WTC11 (cell line): ENCODE measurements at places on chromosomes 16 and 17. TPM values are rescaled to one million over a fixed set of nuclear protein-coding genes. Genes with fewer than 3 reads are reported as not detected.

The BRCA1 gene
- 37.8 to 38.4 TPM (median 38.1 TPM) in 3 replicates for total RNA-seq

DNA sequence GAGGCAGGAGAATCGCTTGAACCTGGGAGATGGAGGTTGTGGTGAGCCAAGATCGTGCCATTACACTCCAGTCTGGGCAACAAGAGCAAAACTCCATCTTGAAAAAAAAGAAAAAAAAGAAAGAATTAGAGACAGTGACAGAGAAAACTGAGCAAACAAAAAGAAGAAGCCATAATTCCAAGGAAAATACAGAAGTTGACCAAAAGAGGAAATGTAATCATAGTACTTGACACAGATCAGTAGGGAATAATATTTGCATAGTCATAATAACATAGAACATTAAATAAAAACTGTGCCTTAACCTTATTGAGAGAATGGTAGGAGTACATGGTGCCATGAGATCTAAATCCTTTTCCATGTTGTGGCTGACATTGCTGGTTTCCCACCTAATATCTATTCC lies 14.7 kb upstream of the USP31 start:
- H3K36me3 ChIP-seq, result peaks cover 13% of the 10 kb centered on the region
- H3K4me1 ChIP-seq, result peaks cover 8% of the 10 kb centered on the region
- DNase-seq, result no peak
- peaks cover 3% of the 10 kb centered on the region; the same call in 1 of the 2 replicates for H3K27me3 ChIP-seq
- H3K27ac ChIP-seq, result no peak overlapping the region
- no peak overlapping the region for H3K4me3 ChIP-seq

GRCh38 chr16:78211946-78212345 lies 112.5 kb downstream of the WWOX start:
- peaks cover 18% of the 10 kb centered on the region for H3K4me1 ChIP-seq
- no peaks in the 10 kb centered on the region for H3K36me3 ChIP-seq
- H3K27ac ChIP-seq, result 0 out of 2 replicates have a peak overlapping the region, but pooled peaks have one; percentile 7
- DNase-seq, result peak; percentile 30
- no peaks in the 10 kb centered on the region for H3K27me3 ChIP-seq

GRCh38 chr16:78091419-78091818 lies 8.0 kb upstream of the WWOX start:
- H3K27me3 ChIP-seq, result peaks cover 60% of the 10 kb centered on the region
- H3K27ac ChIP-seq, result no peak overlapping the region
- H3K4me3 ChIP-seq, result no peak overlapping the region
- H3K36me3 ChIP-seq, result no peaks in the 10 kb centered on the region
- no peak for DNase-seq
- H3K4me1 ChIP-seq, result no peaks in the 10 kb centered on the region

DNA sequence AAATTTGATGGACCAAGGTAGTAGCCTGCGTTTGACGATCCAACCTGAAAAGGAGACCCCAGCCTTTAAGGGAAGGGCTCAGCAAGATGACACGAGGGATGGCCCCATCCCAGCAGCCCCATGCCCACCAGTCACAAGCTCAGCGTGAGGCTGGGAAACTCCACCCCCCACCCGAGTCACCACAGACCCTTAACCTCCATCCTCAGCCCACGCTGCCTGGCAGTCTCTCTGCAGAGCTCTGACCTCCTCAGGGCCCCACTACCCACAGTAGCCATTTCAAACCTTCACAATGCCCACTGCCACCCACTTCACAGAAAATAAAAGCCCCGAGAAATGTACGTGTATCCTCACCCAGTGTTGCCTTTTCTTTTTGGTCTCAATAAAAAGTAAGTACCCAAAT lies 18.7 kb downstream of the USP36 start:
- no peak overlapping the region for H3K4me3 ChIP-seq
- no peak overlapping the region for H3K27ac ChIP-seq
- H3K27me3 ChIP-seq, result no peaks in the 10 kb centered on the region

GRCh38 chr17:68771867-68772515 lies 170.8 kb upstream of the FAM20A start:
- no peak overlapping the region for H3K27ac ChIP-seq
- H3K4me1 ChIP-seq, result no peaks in the 10 kb centered on the region

GRCh38 chr17:79080349-79080748 lies 5.7 kb downstream of the ENGASE start:
- DNase-seq, result no peak
- peaks cover 6% of the 10 kb centered on the region for H3K4me1 ChIP-seq
- H3K36me3 ChIP-seq, result peaks cover 28% of the 10 kb centered on the region
- peaks cover 10% of the 10 kb centered on the region for H3K27me3 ChIP-seq

The MYLK3 gene
- total RNA-seq, result 0.30 to 0.79 TPM (median 0.41 TPM) in 3 replicates

The USP43 gene
- 6.8 to 8.6 TPM (median 7.3 TPM) in 3 replicates for total RNA-seq

GRCh38 chr17:39972271-39972670 lies 8.3 kb upstream of the PSMD3 start:
- H3K27ac ChIP-seq, result no peak overlapping the region
- no peaks in the 10 kb centered on the region for H3K36me3 ChIP-seq
- 0 out of 2 replicates have a peak, but pooled peaks cover 2% of the 10 kb centered on the region for H3K4me1 ChIP-seq
- no peak overlapping the region for H3K4me3 ChIP-seq

- no peak overlapping the region for H3K27ac ChIP-seq
- no peak for DNase-seq
- H3K27me3 ChIP-seq, result no peaks in the 10 kb centered on the region
- H3K4me3 ChIP-seq, result no peak overlapping the region
Measured at GRCh38 chr16:85046472-85046916, 18.9 kb downstream of the KIAA0513 start.

- no peak overlapping the region for H3K4me3 ChIP-seq
- no peaks in the 10 kb centered on the region for H3K4me1 ChIP-seq
- no peak overlapping the region for H3K27ac ChIP-seq
- H3K27me3 ChIP-seq, result peaks cover 4% of the 10 kb centered on the region; the same call in 1 of the 2 replicates
Measured at GRCh38 chr16:85948616-85949265, 49.8 kb downstream of the IRF8 start.

The SP2 gene
- total RNA-seq, result 9.9 to 11.5 TPM (median 10.7 TPM) in 3 replicates

GRCh38 chr17:39612291-39612894 lies 4.7 kb upstream of the NEUROD2 start:
- no peak overlapping the region for H3K4me3 ChIP-seq
- H3K27ac ChIP-seq, result no peak overlapping the region
- no peak for DNase-seq
- no peaks in the 10 kb centered on the region for H3K36me3 ChIP-seq

The FBRS gene
- 18.9 to 23.2 TPM (median 19.9 TPM) in 3 replicates for total RNA-seq

DNA sequence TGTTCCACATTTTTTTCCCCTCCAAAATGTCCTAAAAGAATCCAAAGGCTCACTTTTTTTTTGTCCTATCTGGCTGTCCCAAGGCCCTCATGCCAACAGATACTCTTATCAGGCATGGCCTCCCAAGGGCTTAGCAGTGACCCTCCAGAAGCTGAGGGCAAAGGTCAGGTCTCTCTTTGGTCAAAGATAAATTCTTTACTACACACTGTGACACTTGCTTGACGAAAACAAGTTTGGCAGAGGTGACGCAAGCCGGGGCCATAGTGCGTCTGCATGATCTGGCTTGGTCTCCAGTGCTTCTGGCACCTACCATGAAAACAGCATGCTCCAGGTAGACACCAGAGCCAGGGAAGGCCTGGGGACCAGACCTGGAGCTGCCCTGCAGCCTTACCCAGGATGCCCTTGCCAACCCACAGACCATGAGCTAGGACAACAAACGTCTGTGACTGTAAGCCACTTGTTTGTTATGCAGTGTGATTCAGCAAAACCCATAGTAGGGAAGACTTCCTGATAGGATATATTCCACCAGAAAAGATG lies 48.5 kb upstream of the IRF8 start:
- DNase-seq, result no peak
- H3K36me3 ChIP-seq, result no peaks in the 10 kb centered on the region
- H3K27ac ChIP-seq, result no peak overlapping the region
- no peak overlapping the region for H3K4me3 ChIP-seq
- H3K4me1 ChIP-seq, result peaks cover 9% of the 10 kb centered on the region

DNA sequence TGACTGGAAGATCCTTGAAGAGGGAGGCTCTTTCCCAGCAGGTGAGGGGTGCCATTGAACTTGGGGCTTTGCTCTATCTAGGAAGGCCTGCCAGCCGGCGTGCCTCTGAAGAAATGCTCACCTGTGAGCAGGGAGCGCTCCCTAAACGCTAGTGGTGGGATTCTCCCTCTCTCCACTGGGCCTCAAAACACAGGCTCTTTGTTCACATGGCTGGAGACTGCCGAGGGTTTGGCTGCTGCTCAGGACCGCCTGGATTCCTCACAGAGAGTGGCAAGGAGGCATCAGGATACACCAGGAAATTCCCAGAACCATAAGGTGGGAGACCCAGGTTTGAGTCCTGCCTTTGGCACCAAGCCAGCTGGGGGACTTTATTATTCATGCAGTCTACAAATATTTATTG lies 17.6 kb upstream of the TMEM11 start:
- H3K36me3 ChIP-seq, result peaks cover 5% of the 10 kb centered on the region; the same call in 1 of the 2 replicates
- H3K4me1 ChIP-seq, result no peaks in the 10 kb centered on the region
- no peak for DNase-seq
- H3K27me3 ChIP-seq, result peaks cover 8% of the 10 kb centered on the region; the same call in 1 of the 2 replicates
- H3K27ac ChIP-seq, result no peak overlapping the region

- H3K4me3 ChIP-seq, result no peak overlapping the region
- DNase-seq, result no peak
- peaks cover 15% of the 10 kb centered on the region for H3K36me3 ChIP-seq
- peaks cover 17% of the 10 kb centered on the region for H3K27me3 ChIP-seq
- H3K4me1 ChIP-seq, result peaks cover 30% of the 10 kb centered on the region
- no peak overlapping the region for H3K27ac ChIP-seq
Measured at GRCh38 chr17:62970610-62971009, 4.6 kb downstream of the TANC2 start.

The KIFC3 gene
- 9.2 to 11.6 TPM (median 10.0 TPM) in 3 replicates for total RNA-seq

GRCh38 chr17:63431618-63431938 lies 14.5 kb downstream of the CYB561 start:
- H3K27me3 ChIP-seq, result no peaks in the 10 kb centered on the region
- H3K4me1 ChIP-seq, result peaks cover 30% of the 10 kb centered on the region
- no peak for DNase-seq
- H3K4me3 ChIP-seq, result no peak overlapping the region

DNA sequence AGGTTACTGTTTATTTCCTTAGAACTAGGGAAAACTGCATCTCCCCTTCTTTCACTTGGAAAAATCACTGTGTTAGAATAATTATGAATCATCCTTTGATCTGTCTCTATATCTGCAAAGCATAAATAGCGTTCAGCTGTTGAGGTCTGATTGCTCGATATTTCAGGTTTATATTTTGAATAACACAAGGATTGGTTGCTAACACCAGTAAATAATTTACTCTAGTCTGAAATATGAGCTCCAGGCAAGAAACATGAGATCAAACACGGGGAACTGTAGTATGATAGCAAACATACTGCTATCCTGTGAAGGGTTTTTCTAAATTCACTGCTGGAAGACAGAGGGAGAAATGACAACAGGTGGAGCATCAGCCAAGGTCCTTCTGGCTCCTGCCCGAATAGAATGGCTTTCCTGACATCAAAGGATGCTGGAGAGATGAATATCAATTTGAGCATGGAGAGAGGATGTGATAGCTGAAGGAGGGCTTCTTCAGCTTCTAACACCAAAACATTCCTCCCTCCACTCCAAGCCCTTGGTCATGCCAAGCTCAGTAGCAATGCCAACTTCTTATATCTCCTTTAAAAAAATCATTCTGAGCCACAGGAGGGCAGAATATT lies 450.3 kb downstream of the SHISA9 start:
- H3K4me1 ChIP-seq, result peaks cover 26% of the 10 kb centered on the region
- H3K27ac ChIP-seq, result no peak overlapping the region
- peaks cover 37% of the 10 kb centered on the region for H3K36me3 ChIP-seq

DNA sequence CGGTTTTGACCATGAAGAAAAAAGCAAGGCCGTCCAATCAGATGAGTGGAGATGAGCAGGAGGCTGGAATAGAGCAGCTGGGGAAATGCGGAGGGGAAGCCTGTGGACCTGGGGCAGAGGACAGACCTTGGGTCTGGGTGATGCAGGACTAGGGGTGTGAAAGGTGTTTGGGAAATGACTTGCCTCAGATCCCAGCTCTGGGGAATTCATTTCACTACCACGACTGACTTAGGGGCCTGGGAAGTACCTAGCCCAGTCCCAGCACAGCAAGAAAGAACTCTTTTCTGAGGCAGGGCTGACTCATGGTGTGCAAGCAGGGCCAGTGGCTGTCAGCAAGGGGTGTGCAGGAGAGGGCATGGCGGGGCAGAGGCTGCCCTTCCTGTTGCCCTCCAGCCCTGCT lies 14.8 kb downstream of the DNAI2 start:
- no peaks in the 10 kb centered on the region for H3K36me3 ChIP-seq
- no peaks in the 10 kb centered on the region; the same call in 1 of the 2 replicates for H3K27me3 ChIP-seq
- DNase-seq, result no peak

GRCh38 chr16:5615868-5616642 lies 518.5 kb upstream of the EEF2KMT start:
- no peaks in the 10 kb centered on the region for H3K4me1 ChIP-seq
- peaks cover 67% of the 10 kb centered on the region for H3K36me3 ChIP-seq
- H3K27ac ChIP-seq, result no peak overlapping the region
- peak; percentile 40 for DNase-seq
- H3K27me3 ChIP-seq, result peaks cover 2% of the 10 kb centered on the region
- H3K4me3 ChIP-seq, result no peak overlapping the region

DNA sequence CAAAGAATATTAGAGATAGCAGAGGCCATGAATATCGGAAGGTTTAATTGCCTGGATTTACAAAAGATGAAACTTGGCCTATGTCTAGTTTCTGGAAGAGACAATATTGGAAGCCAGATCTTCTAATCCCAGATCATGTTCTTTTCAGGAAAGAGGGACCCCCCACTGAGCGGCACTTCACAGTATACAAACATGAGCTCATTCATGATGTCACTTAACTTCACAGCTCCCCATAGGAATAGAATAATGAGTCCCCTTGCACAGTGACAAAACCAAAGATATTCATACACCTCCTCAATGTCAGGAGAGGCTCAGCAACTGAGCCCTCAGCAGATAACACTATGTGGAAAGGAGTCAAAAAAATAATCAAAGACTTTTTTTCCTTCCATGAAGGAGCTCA lies 147.5 kb downstream of the CDH11 start:
- no peak overlapping the region for H3K4me3 ChIP-seq
- no peaks in the 10 kb centered on the region for H3K27me3 ChIP-seq
- no peak for DNase-seq
- H3K4me1 ChIP-seq, result peaks cover 6% of the 10 kb centered on the region; the same call in 1 of the 2 replicates
- H3K27ac ChIP-seq, result no peak overlapping the region

DNA sequence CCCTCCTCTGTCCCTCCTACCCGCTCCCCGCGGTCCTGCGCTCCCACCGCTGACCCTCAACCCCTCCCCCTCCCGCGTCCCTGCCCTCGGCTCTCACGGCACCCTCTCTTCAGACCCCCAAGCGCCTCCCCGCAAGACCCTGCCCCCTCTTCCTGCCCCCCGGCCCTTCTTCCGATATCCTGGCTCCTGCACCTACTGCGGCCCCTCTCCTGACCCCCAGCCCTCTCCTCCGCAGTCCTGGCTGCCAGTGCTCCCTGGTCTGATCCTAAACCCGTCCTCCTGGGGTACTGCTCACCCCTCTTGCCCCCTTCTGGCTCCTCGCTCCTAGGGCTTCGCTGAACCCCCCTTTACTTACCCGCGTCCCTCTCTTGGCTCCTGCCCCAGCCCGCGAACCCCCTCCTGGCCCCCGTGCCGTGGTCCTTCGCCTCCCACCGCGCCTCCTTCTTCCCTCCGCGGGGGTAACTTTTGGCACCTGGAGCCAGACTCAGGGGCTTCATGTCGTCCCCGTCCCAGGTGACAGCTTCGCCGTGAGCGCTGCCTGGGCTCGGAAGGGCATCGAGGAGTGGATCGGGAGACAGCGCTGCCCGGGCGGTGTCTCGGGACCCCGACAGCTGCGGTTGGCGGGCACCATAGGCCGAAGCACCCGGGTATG lies 839 bp downstream of the NKD1 start:
- H3K36me3 ChIP-seq, result no peaks in the 10 kb centered on the region
- H3K4me1 ChIP-seq, result peaks cover 11% of the 10 kb centered on the region
- no peak overlapping the region for H3K27ac ChIP-seq
- H3K27me3 ChIP-seq, result peaks cover 43% of the 10 kb centered on the region
- H3K4me3 ChIP-seq, result peak overlapping the region; percentile 65
- peak; percentile 30 for DNase-seq

The ZNF200 gene
- 6.8 to 9.7 TPM (median 7.2 TPM) in 3 replicates for total RNA-seq

- no peaks in the 10 kb centered on the region for H3K36me3 ChIP-seq
- H3K4me3 ChIP-seq, result no peak overlapping the region
- H3K4me1 ChIP-seq, result peaks cover 23% of the 10 kb centered on the region
- H3K27ac ChIP-seq, result no peak overlapping the region
- H3K27me3 ChIP-seq, result no peaks in the 10 kb centered on the region
- DNase-seq, result no peak
Measured at GRCh38 chr17:37824534-37825485, 80.0 kb upstream of the HNF1B start.
